Prostate gland (tissue), 2 donors: ENCODE measurements at places on chromosomes 2 and 18. TPM values are rescaled to one million over a fixed set of nuclear protein-coding genes. Genes with fewer than 3 reads are reported as not detected.

CFAP65 gene
- total RNA-seq: not detected

SULT6B1 gene
- total RNA-seq: not detected

ADCYAP1 gene
- 2.2 TPM for total RNA-seq

L3MBTL4 gene
- total RNA-seq: 3.5 TPM

MAIP1 gene
- total RNA-seq: 20.4 TPM

GPR45 gene
- not detected for total RNA-seq

SLC5A7 gene
- total RNA-seq: 0.17 TPM

ST8SIA3 gene
- 13.1 TPM for total RNA-seq
